ENCODE measurements at places on chromosomes 12 and 14.
A peak's percentile ranks its signal among the peaks of the same experiment; 100 is the strongest.

- DNase-seq: no peak
Measured at GRCh38 chr12:93884794-93885460, 207.8 kb downstream of the CRADD start.

DNA sequence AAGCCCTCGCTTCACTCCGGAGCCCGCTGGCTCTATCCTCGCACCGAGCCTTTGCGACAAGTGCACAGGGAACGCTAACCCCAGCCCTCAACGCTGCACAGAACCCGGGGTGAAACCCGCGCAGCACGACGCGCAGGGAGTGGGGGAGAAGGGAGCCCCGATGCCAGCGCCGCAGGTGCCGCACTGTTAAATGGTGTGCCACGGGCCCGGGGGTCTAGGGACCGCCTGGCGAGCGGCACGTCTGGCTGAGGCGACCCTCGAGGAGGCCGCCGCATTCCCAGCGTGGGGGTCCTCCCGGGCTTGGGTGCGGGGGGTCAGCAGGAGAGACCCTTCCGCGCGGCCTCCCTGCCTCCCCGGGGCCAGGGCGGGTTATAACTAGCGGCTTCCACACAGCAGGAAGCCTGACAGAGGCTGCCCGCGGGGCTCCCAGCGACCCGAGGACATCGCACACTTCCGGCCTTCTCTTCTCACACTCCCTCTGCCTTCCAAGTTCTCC, 23.8 kb upstream of the LRTM2 start:
- no peak for DNase-seq

DNA sequence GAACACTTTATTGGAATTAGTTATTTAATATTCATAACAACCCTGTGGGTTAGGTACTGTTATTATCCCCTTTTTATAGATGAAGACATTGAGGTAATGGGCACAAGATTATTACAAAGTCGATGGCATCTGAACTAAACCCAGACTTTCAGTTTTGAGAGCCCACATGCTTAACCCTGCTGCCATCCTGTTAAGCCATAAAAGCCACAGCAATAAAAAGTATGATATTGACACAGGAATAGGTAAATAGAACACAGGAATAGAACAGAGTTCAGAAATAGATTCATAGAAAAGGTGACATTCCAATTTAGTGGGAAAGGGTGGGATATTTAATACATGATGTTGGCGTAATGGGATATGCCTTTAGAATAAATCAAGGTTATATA, 119.8 kb downstream of the SLC38A1 start:
- DNase-seq: no peak

DNA sequence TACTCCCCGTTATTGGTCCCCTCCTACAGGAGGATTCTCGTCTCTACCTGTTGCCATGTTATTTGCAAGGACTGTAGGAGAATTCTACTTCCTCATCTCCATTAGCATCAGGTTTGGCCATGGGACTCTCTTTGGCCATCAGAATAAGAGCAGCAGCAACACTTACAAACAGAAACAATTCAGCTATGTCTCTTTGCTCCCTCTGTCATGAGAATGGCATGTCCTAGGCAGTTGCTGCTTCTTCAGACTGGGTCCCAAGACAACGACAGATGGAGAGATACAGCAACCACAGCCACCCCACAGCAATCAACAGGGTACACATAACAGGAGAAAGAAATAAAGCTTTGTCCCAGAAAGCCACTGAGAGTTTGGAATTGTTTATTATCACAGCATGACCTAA, 19.7 kb downstream of the SLC41A2 start:
- DNase-seq: no peak

DNA sequence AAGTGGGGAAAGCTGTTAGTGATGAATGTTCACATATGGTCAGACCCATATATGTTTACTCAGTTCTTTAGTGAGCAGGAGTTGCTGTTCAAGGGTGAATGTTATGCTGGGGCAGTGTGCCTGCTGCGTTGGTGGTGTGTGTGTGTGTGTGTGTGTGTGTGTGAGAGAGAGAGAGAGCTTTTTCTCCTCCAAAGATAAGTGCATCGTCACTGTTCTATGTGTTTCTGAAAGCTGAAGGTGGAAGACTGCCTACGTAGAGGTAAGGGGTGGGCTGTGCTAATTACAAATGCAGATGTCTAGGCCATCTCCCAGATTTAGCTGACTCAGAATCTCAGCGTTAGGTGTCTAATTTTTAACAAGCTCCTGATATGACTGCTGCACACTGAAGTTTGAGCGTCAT, 10.5 kb downstream of the GABARAPL1 start:
- DNase-seq: no peak

DNA sequence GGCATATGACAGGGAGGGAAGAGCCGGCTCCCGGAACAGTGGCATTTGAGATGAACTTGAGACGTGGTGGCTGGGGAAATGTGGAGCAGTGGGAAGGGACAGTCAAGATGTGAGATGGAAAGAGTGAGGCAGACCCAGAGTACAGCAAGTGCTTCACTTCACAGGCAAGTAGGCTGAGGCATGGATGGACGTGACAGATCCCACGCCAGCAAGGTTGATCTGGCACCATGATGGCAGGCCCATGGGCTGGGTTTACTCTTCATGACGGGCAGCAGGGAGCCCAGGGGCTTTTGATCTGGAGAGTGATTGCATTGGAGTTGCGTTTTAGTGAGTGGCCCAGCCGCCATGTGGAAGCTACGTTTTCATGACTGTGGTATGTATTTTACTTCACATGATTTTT, 17.9 kb upstream of the EML1 start:
- DNase-seq: no peak

GRCh38 chr12:76543813-76544347, 15.7 kb downstream of the OSBPL8 start:
- no peak for DNase-seq

DNA sequence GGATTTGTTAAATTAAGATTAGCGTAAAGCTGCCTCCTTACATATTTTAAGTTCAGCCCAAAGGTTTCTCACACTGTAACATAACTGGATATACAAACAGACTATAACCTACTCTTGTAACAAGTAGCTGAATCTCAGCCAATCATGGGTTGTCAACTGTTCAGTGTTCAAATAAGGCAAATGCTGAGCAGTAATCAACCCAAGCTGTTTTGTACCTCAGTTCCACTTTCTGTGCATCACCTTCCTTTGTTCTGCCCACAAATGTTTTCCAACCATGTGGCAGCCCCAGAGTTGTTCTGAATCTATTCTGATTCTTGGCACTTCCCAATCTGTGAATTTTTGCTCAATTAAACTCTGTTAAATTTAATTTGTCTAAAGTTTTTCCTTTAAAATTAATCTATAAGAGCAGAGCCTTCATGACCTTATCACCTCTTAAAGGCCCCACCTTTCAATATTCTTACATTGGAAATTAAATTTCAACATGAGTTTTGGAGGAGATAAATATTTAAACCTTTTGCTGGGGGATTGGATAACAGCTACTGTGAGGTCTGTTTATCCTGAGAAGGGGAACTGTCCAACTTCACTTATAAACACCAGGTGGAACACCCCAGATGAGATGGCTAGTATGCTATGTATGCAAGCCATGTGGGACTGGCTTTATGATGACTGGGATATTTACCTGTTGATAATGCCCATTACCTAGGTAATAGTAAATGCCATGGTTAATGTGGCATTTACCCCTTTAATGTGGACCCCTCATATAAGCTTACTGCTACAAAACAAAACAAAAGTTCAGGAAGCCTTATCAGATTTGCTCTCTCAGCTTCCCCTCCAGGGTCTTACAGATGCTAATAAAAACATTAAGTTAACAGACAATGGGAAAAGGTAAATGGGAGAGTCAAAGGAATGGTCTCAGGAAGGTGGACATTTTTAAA, 42.2 kb upstream of the ARID2 start:
- no peak for DNase-seq

DNA sequence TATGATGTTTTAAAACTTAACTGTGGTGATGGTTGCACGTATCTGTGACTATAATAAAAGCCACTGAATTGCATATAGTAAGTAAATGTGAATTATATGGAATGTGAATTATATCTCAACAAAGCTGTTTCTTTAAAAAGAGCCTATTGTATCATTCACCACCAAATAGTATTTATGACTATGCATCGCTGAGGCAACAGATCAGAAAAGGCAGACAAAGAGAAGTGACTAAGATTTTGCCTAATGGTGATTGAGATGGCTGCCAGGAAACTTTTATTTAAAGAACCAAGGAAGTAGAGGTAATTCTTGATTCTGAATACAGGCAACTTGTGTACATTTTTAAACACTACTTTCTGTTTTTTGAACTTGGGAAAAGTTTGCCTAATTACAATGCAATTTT, 31.7 kb downstream of the DHRS7 start:
- DNase-seq: no peak

DNA sequence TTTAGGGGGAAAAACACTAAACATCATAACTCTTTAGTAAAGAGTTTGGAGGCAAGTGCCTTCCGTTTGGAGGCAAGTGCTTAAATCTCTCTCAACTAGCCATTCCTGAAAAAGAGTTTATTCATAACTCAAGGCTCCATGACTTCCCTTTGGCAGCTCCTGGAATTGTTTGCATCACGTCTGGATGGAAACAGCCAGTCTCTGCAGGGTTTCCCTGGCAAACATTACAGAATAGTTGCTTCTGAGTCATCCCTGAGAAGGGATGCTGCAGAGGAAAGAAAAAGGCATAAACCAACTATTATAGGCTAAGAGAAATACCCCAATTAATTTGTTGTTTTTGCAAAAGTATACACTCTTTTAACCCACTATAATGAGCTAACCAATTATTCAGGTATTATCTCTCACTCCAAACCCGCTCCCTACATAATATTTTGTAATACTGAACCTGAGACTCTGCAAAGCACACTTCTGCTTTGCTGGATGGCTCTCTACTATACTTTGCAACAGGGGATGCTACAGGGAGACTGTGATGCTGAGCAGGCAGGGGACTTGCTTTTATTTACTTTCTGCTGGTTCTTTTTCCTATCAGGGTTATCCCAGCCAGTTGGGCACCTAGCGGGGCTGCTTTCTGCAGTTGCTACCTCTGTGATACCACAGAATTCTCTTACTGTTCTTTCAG, 497.7 kb downstream of the FUT8 start:
- peak; percentile 10 for DNase-seq

GRCh38 chr14:24264298-24264697, 1.3 kb upstream of the TGM1 start:
- peak; percentile 65 for DNase-seq

DNA sequence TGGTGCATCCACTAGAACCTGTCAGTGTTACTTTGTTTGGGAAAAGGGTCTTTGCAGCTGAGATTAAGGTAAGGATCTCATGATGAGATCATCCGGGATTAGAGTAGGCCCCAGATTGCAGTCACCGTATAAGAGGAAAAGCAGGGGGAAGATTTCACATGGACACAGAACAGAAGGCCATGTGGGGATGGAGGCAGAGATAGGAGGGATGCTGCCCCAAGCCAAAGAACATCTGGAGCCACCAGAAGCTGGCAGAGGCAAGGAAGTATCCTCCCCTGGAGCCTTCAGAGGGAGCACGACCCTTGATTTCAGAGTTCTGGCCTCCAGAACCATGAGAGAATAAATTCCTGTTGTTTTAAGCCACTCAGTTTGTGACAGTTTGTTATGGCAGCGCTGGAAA, 39.6 kb downstream of the CMKLR1 start:
- no peak for DNase-seq

DNA sequence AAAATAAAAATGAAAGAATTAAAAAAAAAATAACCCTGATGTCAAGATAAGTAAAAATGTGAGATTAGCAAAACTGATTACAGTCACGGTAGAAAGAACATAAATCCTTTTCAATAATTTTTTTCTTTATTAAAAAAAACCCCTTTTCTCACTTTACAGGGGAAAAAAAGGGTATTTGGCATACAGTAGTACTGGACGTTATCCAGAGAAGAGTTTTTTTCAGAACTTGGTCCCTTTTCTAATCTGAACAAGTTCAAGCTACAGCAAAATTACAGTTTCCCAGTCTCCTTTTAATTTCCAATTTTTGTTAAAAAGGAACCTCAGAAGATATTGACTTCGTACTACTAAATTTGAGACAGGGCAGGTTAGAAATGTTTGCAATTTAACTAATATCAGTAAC, 134.7 kb upstream of the DCN start:
- no peak for DNase-seq

DNA sequence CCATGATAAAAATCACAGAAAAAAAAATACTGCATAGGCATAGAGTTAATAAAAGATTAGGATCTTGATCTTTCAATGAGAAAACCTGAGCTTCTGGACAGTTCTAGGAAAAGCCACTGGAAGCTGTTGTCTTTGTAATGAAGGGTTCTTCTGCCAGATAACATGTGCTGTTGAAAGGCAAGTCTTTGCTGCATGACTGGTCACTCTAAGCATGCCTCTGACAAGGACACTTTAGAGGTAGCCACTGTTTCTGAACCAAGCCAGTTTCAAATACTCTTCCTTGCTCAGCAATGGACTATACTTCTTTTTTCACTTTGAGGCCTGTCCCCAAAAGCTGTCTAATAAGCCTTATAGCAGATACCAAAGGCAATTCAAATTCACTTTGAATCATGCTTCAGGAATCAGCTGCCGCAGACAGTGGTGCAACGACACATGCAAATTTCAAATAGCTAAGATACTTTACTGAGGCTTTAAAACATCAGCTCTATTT, 70.2 kb downstream of the BTG1 start:
- no peak for DNase-seq

DNA sequence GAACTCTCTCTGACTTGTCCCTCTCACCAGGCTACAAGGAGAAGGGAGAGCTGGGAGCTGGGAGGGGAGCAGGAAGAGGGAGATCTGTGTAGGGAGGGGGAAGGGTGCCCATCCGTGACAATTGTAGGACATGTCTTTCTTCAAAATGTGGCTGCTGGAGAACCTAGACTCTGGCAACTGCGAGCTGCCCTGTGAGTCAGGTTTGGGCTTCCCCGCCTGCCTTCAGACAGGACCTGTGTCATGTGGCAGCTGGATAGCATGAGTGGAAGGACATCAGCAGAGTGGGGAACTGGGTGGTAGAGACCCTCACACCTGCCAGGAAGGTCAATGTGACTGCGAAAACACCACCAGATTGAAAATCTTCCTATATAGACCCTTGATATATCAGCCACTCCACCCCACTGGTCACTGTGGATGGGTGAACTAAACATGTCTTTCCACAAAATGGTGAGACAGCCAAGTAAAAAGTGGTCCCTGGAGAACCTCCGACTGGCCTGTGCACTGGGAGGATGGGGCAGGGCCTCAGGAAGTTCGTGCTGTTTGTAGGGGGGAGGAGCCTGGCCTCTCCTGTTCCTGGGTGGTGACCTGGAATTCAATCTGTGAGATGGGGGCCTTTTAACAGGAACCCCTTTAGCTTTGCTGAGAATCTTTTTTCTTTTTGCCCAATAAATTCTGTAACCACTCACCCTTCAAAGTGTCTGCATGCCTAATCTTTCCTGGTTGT, 62.2 kb upstream of the CAPRIN2 start:
- DNase-seq: no peak

- DNase-seq: no peak
Measured at GRCh38 chr14:34250959-34251358, 211.1 kb downstream of the SPTSSA start.

GRCh38 chr12:2389079-2389790, 336.4 kb downstream of the CACNA1C start:
- DNase-seq: no peak

Data from RWPE1 (cell line).